A549 treated with dexamethasone at 1 μM for 4 hours (cell line): ENCODE measurements at places on chromosomes 1 and 21. TPM values are rescaled to one million over a fixed set of nuclear protein-coding genes. Genes with fewer than 3 reads are reported as not detected.

The FCRL2 gene
- total RNA-seq, result not detected in 5 replicates

The TFF2 gene
- total RNA-seq, result not detected in 5 replicates

The HPDL gene
- 2.7 to 3.5 TPM (median 3.2 TPM) in 5 replicates for total RNA-seq

The KRTAP11-1 gene
- 0.09 TPM in 1 of 5 replicates, not detected in the others for total RNA-seq

The CHIA gene
- total RNA-seq, result not detected in 5 replicates

The TNFAIP8L2 gene
- not detected in 5 replicates for total RNA-seq

The DNM3 gene
- total RNA-seq, result 0.52 to 0.75 TPM (median 0.58 TPM) in 5 replicates

The LCE2A gene
- total RNA-seq, result not detected in 5 replicates

The GPR137B gene
- total RNA-seq, result 14.2 to 18.9 TPM (median 16.7 TPM) in 5 replicates

The RHD gene
- total RNA-seq, result not detected in 5 replicates

The PPM1J gene
- 0.64 to 1.2 TPM (median 0.81 TPM) in 5 replicates for total RNA-seq

The TRIM33 gene
- 11.5 to 18.6 TPM (median 14.9 TPM) in 5 replicates for total RNA-seq

The NEGR1 gene
- not detected in 5 replicates for total RNA-seq

The ASCL5 gene
- total RNA-seq, result 0.09 to 0.13 TPM (median 0.11 TPM) in 5 replicates

The FMOD gene
- total RNA-seq, result 0.02 to 0.04 TPM (median 0.03 TPM) in 3 of 5 replicates, not detected in the others

The SH3GLB1 gene
- 32.0 to 42.4 TPM (median 40.3 TPM) in 5 replicates for total RNA-seq

The UBASH3A gene
- total RNA-seq, result 0.13 to 0.30 TPM (median 0.18 TPM) in 5 replicates

The WNT4 gene
- 0.27 to 0.41 TPM (median 0.37 TPM) in 5 replicates for total RNA-seq

The APOBEC4 gene
- not detected in 5 replicates for total RNA-seq

The TNFSF18 gene
- total RNA-seq, result not detected in 5 replicates

The CAMK1G gene
- 0.14 to 0.43 TPM (median 0.30 TPM) in 5 replicates for total RNA-seq

The AMY1A gene
- total RNA-seq, result not detected in 5 replicates

The CTNNBIP1 gene
- total RNA-seq, result 6.5 to 10.8 TPM (median 8.2 TPM) in 5 replicates

The C1orf167 gene
- total RNA-seq, result not detected in 5 replicates

The PCSK9 gene
- 1.8 to 3.2 TPM (median 2.5 TPM) in 5 replicates for total RNA-seq

The CFAP45 gene
- 0.53 to 0.80 TPM (median 0.75 TPM) in 5 replicates for total RNA-seq

The PROK1 gene
- total RNA-seq, result not detected in 5 replicates

The SEMA4A gene
- 0.31 to 0.51 TPM (median 0.42 TPM) in 5 replicates for total RNA-seq
